ENCODE measurements at places on chromosomes 16 and 17. TPM values are rescaled to one million over a fixed set of nuclear protein-coding genes. Genes with fewer than 3 reads are reported as not detected.

The MVP gene
- total RNA-seq = 223 TPM

The SIAH1 gene
- 21.2 TPM for total RNA-seq

The MPV17L gene
- under 0.01 TPM for total RNA-seq

The CMTM2 gene
- not detected for total RNA-seq

The GPR142 gene
- 0.16 TPM for total RNA-seq

The TMEM100 gene
- total RNA-seq = 17.1 TPM

The GAS2L2 gene
- total RNA-seq = not detected

The DHRS13 gene
- 12.3 TPM for total RNA-seq

The SKAP1 gene
- total RNA-seq = not detected

The EDC4 gene
- total RNA-seq = 92.5 TPM

The C16orf92 gene
- total RNA-seq = not detected

The ZP2 gene
- total RNA-seq = not detected

The GSG1L gene
- total RNA-seq = not detected

The FBXL16 gene
- under 0.01 TPM for total RNA-seq

The CRHR1 gene
- total RNA-seq = not detected

The ASPHD1 gene
- 0.63 TPM for total RNA-seq

The BEAN1 gene
- not detected for total RNA-seq

The WSCD1 gene
- 27.6 TPM for total RNA-seq

The IRF8 gene
- 23.8 TPM for total RNA-seq

The SLC12A3 gene
- total RNA-seq = not detected

The UBE2O gene
- 51.5 TPM for total RNA-seq

The KCNH4 gene
- 0.19 TPM for total RNA-seq

The FOXF1 gene
- 0.19 TPM for total RNA-seq

The ZNF624 gene
- 3.4 TPM for total RNA-seq

The CA5A gene
- total RNA-seq = not detected

The KRTAP3-2 gene
- not detected for total RNA-seq

The FN3K gene
- 10.8 TPM for total RNA-seq

The CTRB1 gene
- total RNA-seq = not detected

The SMIM5 gene
- total RNA-seq = not detected

The CD300E gene
- not detected for total RNA-seq

The C17orf113 gene
- 0.25 TPM for total RNA-seq

The ADAD2 gene
- total RNA-seq = 0.44 TPM

The PIRT gene
- total RNA-seq = not detected

The TBC1D3H gene
- not detected for total RNA-seq

The ZDHHC1 gene
- 2.8 TPM for total RNA-seq

The TBC1D3 gene
- total RNA-seq = not detected

The TRPV2 gene
- total RNA-seq = 30.8 TPM

The CPPED1 gene
- total RNA-seq = 29.8 TPM

The CLEC10A gene
- total RNA-seq = not detected

The VWA3A gene
- total RNA-seq = not detected

The ARL5C gene
- not detected for total RNA-seq

The BICDL2 gene
- total RNA-seq = not detected

The CETP gene
- total RNA-seq = 15.9 TPM

The JUP gene
- 361 TPM for total RNA-seq

The RNF43 gene
- total RNA-seq = not detected
